Muscle of leg (tissue), 16 donors: ENCODE measurements at places on chromosomes 7 and 10. TPM values are rescaled to one million over a fixed set of nuclear protein-coding genes. Genes with fewer than 3 reads are reported as not detected.

GRCh38 chr10:19840776-19841175 lies 24.5 kb downstream of the PLXDC2 start:
- DNase-seq, result no peak

DNA sequence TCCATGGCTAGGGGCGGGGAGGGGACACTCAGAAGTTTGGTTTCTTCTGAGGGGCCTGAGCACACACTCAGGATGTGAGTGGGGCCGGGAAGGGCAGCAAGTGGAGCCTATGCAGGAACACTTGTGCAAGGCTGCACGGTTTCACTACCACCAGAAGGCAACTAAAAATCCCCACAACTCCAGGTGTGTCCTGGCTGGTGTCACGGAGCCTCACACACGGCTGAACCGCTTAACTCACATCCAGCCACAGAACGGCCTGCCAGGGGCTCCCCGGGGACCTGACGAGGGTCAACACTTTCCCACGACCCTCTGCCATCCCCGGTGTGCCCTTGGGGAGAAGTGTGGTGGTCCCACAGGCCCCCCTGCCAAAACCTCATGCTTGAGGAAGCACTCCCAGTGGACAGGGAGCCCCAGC lies 173.9 kb downstream of the ELFN1 start:
- DNase-seq, result no peak

GRCh38 chr10:52071814-52072213 lies 242.3 kb upstream of the DKK1 start:
- DNase-seq, result no peak

DNA sequence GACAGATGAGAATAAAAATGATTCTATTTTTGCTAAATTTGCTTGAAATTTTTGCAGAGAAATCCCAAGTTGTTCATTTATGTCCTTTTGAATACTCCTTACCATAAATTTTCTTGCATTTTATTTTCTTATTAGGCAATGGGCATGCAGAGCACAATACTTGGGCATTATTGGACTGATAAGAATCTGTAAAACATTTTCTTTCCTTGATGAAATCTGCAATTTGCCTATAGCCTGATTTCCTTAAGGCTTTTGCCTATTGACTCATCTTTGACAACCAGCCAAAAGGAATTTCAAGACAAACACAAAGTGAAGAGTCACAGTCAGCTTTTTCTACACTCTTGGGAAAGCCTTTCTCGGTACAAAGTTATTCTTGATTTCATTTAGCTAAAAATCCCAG lies 30.5 kb upstream of the GNAT3 start:
- peak; percentile 91 for DNase-seq

DNA sequence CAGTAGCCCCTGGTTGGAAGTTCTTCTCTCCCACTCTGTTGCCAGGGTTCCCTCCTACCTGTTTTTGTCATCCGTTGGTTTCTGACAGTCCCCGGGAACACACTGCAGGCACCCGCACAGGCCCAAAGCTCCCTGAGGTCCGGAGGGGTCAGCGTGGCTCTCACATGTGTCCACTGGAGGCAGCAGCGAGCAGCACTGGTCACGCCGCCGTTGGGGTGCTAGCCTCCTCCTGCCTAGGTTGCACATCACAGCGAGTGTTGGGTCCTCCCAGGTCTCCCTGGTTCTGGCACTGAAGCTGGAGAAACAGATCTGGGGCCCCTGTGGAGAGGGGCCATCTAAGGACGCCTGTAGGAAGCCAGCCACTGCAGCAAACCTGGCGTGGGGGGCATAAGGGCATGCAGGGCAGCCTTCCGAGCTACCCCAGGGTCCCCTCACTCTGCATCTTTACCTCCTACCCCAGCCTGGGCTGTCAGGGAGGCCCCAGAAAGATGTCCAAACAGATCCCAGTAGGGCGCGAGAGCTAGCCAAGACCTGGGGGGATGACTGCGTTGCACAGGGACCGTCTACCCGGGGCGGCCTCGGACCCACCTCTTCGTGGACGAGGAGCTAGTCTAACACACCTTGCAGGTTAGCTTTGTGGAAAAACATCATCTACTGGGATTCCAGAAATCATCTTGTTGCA lies 28.9 kb downstream of the LRRC27 start:
- DNase-seq, result no peak

- DNase-seq, result peak; percentile 32
These were observed 232.7 kb downstream of the NSUN6 start for GRCh38 chr10:18418541-18419215.

GRCh38 chr10:86931872-86932271 lies 25.5 kb downstream of the MMRN2 start:
- no peak for DNase-seq

DNA sequence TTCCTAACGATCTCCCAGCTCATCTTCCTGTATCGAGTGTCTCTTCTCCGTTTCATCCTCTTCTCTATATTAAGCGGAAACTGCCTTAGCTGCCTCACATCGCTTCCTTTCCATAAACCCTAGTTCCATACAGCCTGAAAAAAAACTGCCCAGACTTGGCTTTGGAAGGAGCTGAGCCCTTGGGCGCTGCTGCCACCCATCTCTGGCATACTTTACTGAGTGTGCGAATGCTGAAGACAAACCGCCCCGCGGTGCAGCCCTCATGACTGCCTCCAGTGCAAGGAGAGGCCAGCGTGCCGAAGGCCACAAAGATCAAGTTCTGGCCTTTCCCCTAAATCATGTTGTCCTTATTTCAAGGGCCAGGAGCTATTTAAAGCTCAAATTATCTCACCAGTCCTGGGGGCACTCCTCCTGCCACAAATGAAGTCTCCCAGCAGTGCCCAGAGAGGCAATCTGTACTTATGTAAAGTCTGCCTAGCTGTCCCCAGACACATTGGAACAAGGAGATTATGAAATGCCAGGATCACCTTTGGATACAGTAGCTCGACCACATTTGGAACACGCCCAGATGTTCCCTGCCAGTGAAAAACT lies 25.2 kb downstream of the YWHAG start:
- peak; percentile 57 for DNase-seq

- no peak for DNase-seq
These were observed 20.2 kb upstream of the SUV39H2 start for GRCh38 chr10:14858338-14858960.

- DNase-seq, result no peak
These were observed 45.0 kb downstream of the PALD1 start for GRCh38 chr10:70523549-70523948.

DNA sequence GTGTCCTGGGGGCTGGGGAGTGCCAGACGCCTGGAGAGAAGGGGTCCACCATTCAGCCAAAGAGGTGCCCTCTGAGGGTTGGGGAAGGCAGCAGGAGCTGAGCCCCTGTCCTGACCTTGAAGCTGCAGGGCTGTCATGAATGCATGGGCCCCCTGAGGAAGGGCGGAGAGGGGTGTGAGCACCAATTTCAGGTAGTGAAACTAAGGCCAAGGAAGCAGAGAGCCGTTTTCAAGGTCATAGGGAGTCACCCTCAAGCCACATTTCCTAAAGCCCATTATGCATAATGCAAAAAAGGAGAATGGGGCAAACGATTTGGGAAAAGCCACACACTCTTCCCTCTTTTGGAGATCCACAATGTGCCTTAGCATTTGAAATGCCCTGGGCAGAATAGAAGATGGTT lies 37.2 kb downstream of the FIGNL1 start:
- no peak for DNase-seq

GRCh38 chr10:23362879-23363792 lies 18.5 kb upstream of the C10orf67 start:
- no peak for DNase-seq

DNA sequence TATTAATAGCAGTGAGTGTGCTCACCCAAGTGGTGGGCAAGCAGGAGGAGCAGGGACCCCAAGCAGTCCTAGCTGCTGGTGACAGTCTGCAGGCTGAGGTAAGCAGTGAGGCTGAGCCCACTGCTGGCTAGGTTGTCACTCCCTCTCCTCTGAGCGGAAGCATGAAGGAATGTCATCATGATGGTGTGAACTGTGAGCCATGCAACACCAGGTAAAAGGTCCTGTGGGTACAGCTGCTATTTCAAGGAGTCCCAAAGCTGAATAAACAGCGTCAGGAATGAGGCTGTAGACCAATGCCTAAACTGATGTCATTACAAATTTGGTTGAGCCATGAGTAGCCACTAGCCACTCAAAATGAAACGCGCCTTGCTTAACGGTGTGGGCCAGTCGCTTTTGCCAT lies 126.1 kb downstream of the RNF32 start:
- no peak for DNase-seq

DNA sequence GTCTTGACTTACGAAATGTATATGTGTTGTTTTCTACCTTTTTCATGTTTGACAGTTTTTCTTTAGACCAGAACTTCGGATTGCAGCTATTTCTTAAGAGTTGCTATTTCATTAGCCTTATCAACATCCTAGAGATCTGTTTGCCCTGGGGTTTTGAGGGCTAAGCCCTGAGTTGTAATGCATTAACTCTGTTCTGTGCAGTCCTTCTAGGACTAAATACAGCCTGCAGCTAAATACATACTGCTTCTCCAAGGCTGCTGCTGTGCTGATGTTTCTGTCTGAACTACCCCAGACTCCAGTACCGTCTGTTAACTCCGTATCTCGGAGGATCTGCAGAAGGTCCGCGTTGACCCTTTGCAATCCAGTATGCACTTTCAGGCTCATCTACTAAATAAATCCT lies 26.5 kb downstream of the KIAA1217 start:
- no peak for DNase-seq

The IGFBP1 gene
- 0.09 TPM for total RNA-seq

The JAZF1 gene
- 12.7 TPM for total RNA-seq

The EIF4H gene
- 141 TPM for total RNA-seq

The ADAMTS14 gene
- 12.5 TPM for total RNA-seq

The ADAM12 gene
- total RNA-seq, result 16.0 TPM

The STEAP1B gene
- 3.1 TPM for total RNA-seq

The IL15RA gene
- 1.5 TPM for total RNA-seq

The CTAGE4 gene
- total RNA-seq, result 0.09 TPM

The SBDS gene
- total RNA-seq, result 172 TPM
